Hepatic stellate cell (primary cell): ENCODE measurements at places on chromosomes 13 and 19.

- no peak for DNase-seq
Measured at GRCh38 chr13:113351514-113352026, 12.4 kb downstream of the GRTP1 start.

DNA sequence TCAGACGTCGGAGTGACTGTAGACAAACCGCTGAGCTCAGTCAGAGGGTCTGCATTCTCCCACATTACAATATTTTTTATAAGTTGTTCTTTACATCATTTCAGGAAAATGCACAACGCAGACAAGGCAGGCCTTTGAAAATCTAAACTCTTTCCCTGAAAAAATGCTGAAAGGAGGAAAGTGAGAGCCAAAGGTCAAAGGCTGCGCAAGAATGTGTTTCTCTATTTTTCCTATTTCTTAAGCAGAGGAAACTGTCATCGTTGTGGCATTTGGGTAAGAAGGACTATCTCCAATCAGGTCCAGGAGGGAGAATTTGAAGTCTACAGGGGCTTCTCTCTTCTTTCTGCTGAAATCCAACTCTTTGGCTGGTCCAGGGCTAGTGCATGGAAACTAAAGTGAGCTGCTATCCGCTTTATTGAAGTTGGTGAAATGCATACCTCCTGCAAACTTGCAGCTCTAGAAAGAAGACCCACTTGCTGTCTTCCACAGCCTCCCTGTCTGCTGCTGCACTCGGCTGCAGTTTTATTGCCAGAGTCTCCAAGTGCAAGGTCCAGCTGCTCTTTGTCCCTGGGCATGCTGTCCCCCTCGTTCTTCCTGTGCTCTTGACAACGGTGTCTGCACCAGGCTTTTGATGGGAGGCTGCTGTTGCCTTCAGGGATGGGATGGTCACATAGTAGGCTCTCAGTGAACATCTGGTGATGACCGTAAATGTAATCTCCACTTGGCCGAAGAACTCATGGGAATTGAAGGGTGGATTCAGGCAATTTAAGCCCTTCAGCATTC is 31.2 kb downstream of the ZNF536 start:
- no peak for DNase-seq

DNA sequence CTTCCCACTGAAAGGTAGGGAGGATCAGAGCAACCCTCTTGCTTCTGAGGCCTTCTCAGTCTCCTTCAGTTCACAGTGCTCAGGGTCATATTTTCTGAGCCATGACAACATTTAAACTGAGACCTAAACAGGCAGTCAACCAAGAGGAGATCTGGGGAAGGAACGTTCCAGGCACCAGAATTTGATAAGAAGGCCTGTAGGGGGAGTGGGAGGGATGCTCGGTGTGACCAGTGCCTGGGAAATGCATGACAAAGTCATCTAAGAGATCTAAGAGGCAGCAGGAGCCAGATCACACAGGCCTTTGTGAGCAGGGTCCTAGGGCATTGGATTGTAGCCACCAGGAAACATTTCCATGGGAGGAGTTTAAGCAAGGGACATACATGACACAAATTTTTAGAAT is 71.6 kb downstream of the SHISA2 start:
- no peak for DNase-seq

DNA sequence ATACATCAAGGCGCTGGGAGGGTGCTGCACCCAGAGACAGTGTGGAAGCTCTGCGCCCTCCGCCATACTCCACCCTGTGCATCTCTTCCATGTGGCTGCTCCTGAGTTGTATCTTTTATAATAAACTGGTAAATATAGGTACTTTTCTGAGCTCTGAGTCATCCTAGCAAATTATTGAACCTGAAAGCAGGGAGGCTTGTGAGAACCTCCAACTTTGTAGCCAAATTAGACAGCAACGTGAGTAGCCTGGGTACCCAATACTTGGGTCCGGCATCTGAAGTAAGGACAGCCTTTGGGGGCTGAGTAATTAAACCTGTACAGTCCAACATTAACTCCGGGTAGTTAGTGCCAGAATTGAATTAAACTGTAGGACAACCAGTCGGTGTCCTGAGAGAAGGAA is 57.4 kb downstream of the RUBCNL start:
- no peak for DNase-seq

DNA sequence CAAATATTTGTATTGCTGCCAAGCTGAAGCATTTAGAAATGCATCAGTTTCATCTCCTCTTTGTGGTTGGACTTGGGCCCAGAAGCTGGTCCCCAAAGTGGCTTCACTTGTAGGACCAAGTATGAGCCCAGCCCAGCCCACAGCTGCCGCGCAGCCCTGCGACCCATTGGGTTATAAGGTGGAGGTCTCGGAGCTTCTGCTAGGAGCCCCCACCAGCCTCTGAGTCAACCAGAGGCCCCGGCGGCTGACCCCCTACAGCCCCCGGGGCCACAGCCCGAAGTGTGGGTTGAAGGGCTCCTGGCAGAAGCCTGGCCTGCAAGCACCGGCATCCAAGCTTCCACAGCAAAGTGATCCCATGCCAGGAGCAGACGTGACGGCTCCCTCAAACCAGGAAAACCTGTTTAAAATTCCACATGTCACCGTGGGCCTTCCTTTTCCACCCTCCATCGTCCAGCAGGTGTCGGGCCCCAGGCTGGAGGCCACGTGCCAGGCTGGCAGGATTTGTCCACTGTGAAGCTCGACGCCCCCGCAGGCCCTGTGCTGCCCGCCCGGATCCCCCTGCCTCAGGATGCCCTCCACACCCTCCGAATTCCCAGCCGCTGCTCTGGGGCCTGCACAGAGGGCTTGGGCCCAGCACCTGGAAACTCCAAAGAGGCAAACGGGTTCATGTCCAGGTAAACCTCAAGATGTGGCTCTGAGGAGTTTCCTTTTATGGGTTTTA is 54.7 kb downstream of the C13orf46 start:
- no peak for DNase-seq
